A549 treated with GW870086 at 1 μM for 4 hours (cell line): ENCODE measurements at places on chromosomes 6 and 20. TPM values are rescaled to one million over a fixed set of nuclear protein-coding genes. Genes with fewer than 3 reads are reported as not detected.

GRIK2 gene
- total RNA-seq, result 0.13 to 0.47 TPM (median 0.39 TPM) in 5 replicates

TPBG gene
- total RNA-seq, result 37.2 to 43.3 TPM (median 41.9 TPM) in 5 replicates

NCOA3 gene
- 30.3 to 45.4 TPM (median 42.9 TPM) in 5 replicates for total RNA-seq

SPEF1 gene
- total RNA-seq, result 1.4 to 2.7 TPM (median 2.0 TPM) in 5 replicates

TP53TG5 gene
- total RNA-seq, result not detected in 5 replicates

TRIM15 gene
- total RNA-seq, result not detected in 5 replicates

NOL4L gene
- total RNA-seq, result 11.0 to 12.9 TPM (median 12.4 TPM) in 5 replicates

DDRGK1 gene
- total RNA-seq, result 77.7 to 101 TPM (median 92.0 TPM) in 5 replicates

HLA-DRA gene
- total RNA-seq, result not detected in 5 replicates

SIM1 gene
- not detected in 5 replicates for total RNA-seq

CST7 gene
- total RNA-seq, result 0.14 to 0.19 TPM in 2 of 5 replicates, not detected in the others

MUC22 gene
- total RNA-seq, result 0.02 TPM in 1 of 5 replicates, not detected in the others

FAM83D gene
- 56.0 to 80.7 TPM (median 66.2 TPM) in 5 replicates for total RNA-seq

CBFA2T2 gene
- total RNA-seq, result 3.9 to 6.7 TPM (median 5.9 TPM) in 5 replicates

ID1 gene
- 385 to 513 TPM (median 425 TPM) in 5 replicates for total RNA-seq
